SHP77 (cell line): ENCODE measurements at places on chromosomes 11 and 22.

DNA sequence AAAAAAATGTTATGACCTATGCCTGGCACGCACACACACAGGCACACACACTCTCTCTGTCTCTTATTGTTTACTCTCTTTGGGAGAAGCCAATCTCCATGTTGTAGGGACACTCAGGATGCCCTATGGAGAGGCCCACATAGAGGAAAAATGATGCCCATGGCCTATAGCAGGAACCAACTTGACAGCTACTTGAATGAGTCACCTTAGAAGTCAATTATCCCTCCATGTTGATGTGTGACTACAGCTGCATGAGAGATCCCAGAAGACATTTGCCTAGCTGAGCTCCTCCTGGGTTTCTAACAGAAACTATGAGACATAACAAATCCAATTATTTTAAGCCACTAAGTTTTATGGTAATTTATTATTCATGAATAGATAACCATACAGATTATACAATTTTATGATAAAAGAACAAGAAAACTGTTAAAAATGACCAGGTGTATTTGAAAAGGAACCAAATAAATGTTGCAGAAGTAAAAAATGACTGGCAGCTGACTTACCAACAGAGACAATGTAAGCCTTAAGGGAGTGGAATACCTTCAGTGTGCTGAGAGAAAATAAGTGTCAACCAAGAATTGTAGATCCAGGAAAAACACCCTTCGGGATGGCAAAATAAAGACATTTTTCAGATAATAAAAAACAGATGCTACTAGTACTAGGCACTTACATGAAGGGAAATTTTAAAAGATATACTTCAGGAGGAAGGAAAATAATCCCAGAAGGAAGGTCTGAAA, 403.7 kb upstream of the SYN3 start:
- DNase-seq = no peak

GRCh38 chr11:84626256-84626655, 1000.9 kb downstream of the DLG2 start:
- no peak for DNase-seq

GRCh38 chr11:125228993-125229392, 64.4 kb downstream of the PKNOX2 start:
- DNase-seq = no peak

GRCh38 chr22:28658448-28658847, 21.2 kb downstream of the TTC28 start:
- DNase-seq = no peak

- DNase-seq = peak; percentile 24
Observed at GRCh38 chr11:38448284-38448683, 1850.2 kb upstream of the RAG2 start.

DNA sequence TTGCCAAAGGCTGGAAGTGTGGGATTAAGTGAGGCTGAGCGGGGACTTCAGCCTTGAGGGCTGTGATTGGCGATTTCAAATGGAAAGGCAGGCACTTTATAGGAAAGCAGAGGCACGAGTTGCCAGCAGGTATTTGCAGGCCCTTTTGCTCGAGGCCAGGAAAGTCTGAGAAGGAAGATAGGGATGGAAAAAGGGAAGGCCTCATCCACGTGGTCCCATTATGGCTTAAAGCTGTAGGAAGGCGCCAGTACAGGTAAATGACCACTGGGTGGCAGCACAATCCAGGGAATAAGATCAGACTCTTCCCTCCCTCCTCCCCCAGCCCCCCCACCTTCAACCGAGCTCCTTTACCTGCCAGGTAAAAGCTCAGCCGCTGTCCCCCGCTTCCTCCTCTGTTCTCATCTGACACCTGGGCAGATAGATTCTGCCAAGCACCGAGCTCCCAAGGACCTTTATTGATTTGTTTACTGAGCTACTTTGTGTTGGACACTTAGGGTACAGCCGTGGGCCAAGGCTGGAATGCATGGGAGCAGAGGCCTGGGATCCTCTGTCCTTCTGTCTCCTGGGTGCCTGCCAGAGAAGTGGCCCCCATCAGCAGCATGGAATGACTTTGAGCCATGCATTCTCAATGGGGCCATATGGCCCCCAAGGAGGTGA, 7.5 kb downstream of the P2RX3 start:
- no peak for DNase-seq

GRCh38 chr11:20443596-20443995, 56.1 kb downstream of the PRMT3 start:
- no peak for DNase-seq

DNA sequence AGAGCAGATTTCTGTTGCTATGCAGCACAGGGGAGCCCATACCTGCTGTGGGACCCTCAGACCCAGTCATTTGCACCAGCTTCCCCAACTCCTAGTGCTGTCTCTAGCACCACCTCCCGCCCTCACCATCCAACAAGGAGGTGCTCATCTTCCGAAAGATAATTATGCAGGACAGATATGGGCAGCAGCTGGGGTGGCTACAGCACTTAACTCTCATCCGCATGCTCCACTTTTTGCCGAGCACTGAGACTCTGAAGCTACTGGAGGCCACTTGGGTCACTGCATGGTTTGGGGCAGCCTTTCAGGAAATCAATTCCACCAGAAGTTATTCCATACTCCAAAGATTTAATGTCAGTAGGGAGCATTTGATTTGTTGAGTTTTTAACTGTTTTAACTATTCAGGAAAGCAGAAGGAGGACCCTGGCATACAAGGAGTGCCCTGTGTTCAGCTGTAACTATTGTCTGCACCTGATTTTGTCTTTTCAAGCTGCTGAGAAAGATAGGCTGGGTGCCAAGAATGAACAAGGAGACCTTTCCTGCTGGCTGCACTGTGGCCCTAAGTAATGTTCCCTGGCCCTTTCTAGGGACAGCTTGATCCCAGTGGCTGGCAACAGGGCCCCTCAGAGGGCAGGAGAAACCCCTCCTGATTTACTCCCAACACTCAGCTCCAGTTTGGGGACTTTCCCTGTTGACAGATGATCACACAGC, 67.3 kb upstream of the CSNK2A3 start:
- DNase-seq = no peak

GRCh38 chr11:70715166-70715951, 317.0 kb downstream of the CTTN start:
- no peak for DNase-seq

DNA sequence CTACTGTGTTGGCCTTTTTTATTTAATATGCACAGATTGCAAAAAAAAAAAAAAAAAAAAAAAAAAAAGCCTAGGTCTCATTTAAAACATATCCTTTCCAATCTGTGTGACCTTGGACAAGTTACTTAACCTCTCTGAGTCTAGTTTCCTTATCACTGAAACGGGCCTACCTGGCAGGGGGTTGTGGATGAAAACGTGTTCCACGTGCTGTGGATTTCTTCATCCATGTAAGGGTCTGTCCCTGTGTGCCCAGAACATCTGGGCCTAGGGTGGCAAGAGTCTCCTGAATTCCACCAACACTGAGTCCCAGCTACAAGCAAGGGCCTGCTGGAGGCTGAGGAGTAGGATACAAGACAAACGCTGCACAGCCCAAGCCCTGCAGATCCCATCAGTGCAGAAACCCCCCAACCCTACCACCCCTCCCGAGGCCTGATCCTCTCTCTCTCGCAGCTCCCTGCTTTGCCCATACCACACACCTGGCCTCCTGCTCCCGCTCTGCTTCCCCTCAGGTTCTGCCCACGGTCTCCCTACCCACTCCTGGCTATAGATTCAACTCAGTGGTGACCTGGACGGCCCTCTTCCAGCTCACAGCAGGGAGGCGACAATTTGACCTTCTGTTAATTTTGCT, 4.7 kb upstream of the GNAZ start:
- DNase-seq = no peak

DNA sequence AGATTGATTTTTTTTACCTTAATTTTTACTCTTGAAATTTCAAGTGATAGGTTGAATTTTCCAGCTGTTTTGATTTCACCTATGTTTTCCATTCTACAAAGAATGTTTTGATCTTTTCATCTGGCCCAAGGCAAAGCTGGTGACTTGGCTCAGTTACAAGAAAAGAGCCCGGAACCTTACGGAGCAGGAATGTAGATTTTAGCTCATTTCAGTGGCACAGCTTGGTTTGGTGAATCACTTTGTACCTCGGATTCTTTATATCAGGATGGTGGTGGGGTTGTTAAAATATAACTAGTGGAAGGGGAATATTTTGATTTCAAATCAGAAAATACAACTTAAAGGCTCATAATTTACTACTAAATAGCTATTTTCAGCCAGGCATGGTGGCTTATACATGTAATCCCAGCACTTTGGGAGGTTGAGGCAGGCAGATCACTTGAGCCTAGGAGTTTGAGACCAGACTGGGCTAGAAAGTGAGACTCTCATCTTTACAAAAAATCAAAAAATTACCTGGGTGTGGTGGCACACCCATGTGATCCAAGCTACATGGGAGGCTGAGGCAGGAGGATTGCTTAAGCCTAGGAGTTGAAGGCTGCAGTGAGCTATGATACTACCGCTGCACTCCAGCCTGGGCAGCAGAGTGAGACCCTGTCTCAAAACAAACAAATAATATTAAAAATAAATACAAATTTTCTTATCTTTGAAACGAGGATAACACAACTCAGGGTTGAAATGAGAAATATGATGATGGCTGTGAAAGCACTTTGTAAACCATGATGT, 9.4 kb upstream of the GRIK4 start:
- no peak for DNase-seq

DNA sequence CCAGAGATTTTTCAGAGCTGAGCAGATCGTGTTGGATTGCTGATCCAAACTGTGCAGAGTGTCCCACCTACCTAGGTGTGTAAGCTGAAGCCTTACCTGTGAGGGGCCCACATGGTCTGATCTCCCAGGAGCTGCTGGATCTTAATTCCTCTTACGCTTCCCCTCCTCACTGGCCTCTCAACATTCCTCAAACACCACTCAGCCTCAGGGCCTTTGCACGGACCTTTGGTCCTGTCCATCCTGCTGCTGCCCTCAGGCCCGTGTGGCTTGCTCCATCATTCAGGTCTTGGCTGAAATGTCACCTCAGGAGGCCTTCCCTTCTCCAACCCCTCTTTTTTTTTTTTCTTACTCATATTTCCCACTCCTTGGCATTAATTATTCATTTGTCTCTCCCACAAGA, 21.1 kb upstream of the RAB1B start:
- DNase-seq = no peak

GRCh38 chr11:32386770-32387377, 48.5 kb downstream of the WT1 start:
- no peak for DNase-seq
